ENCODE measurements at places on chromosomes 16 and 17.

DNA sequence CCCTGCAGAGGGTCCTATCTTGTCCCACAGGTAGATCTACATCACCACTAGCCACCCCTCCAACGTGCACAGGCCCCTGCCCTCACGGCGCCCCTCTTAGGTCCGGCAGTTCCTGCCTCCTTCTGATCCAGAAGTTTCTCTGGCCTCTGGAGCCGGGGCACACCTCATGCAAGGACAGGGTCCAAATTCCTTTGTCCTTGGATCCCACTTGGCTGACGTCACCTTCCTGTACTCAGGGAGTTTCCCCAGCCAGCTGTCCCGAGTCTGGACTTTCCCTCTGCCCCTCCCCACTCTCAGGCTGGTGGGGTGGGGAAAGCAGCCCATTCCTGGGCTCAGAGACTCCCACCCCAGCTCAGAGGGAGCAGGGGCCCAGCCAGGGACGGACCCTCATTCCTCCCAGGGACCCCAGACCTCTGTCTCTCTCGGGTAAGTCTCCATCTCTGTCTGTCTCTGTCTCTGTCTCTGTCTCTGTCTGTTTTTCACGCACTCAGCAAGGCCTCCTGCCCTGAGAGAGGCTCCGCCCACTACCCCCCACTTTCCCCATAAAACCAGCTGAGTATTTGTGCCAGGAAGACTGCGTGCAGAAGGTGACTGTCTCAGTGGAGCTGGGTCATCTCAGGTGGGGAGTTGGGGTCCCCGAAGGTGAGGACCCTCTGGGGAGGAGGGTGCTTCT is at the start of gene IL32:
TSS of gene IL32 (plus strand) at position 572 of the 673 bp plus-strand sequence. CDS start 172 bp downstream, outside the sequence.
- DNase-seq: peak; percentile 93

DNA sequence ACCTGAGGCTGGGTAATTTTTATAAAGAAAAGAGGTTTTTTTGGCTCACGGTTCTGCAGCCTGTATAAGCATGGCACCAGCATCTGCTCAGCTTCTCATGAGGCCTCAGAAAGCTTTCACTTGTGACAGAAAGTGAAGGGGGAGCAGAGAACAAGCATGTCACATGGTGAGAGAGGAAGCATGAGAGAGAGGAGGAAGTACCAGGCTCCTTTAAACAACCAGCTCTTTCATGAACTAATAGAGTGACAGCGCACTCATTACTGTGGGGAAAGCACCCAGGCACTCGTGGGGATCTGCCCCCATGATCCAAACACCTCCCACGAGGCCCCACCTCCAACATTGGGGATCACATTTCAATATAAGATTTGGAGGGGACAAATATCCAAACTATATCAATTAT is 86.8 kb downstream of the USP32 start:
- DNase-seq: peak; percentile 9

- peak; percentile 89 for DNase-seq
Observed at GRCh38 chr16:27318392-27319256, 4.8 kb downstream of the IL4R start.

- no peak for DNase-seq
Observed at GRCh38 chr16:14418795-14419225, 211.2 kb downstream of the PARN start.

DNA sequence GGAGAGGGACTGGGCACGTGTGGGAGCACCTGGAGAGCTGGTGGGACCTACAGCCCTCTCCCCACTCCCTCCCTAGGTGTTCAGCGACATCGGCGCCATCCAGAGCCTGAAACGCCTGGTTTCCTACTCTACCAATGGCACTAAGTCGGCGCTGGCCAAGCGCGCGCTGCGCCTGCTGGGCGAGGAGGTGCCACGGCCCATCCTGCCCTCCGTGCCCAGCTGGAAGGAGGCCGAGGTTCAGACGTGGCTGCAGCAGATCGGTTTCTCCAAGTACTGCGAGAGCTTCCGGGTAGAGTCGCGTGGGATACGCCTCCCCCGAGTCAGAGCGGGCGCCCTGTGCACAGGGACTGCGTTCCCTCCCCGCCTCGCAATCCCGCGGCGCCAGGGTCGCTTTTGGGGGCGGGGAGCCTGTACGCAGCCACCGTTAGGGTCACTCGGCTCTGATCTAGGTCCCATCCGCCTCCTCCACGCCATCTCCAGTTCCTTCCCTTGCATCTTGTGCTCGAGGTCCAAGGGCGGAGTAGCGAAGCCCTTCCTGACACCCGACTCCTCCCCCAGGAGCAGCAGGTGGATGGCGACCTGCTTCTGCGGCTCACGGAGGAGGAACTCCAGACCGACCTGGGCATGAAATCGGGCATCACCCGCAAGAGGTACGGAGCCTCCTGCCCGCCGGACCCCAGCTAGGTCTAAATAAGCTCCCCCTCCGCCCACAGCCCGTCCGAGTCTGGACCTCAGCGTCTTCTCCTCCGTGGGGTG is 13.0 kb downstream of the SARM1 start:
- DNase-seq: peak; percentile 28

All from mesenchymal stem cell (in vitro differentiated cells and primary cell).